Suprapubic skin (tissue), 4 donors: ENCODE measurements at places on chromosomes 7 and 10. TPM values are rescaled to one million over a fixed set of nuclear protein-coding genes. Genes with fewer than 3 reads are reported as not detected.
A peak's percentile ranks its signal among the peaks of the same experiment; 100 is the strongest.

The LRRN3 gene
- 0.51 TPM for total RNA-seq

The AKR1B1 gene
- 13.5 TPM for total RNA-seq

GRCh38 chr7:129373651-129374428 lies 60.4 kb upstream of the STRIP2 start:
- no peak overlapping the region for H3K4me3 ChIP-seq
- H3K27ac ChIP-seq: peak overlapping the region; percentile 26
- no peak for DNase-seq
- H3K4me1 ChIP-seq: peaks cover 14% of the 10 kb centered on the region
- no peaks in the 10 kb centered on the region for H3K27me3 ChIP-seq

DNA sequence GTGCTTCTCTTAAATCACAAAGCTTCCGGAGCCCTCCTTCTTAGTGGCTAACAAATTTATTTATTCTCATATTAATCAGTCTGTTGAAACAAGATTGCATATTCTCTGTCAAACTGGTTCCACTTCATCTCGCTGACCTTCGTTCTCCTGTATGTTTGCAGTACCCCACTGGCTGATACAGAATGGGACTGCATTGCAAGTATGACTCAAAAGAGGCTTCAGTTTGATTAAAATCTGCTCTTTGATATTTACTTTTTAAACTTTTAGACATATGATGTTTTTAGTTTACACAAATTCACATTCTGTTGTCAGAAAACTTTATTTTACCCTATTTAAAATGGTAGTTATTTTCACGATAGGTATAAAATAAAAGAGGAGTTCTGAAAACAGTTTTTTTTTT lies 14.3 kb upstream of the ARHGAP12 start:
- no peak overlapping the region for H3K27ac ChIP-seq
- peaks cover 43% of the 10 kb centered on the region for H3K4me1 ChIP-seq
- no peak overlapping the region for H3K4me3 ChIP-seq
- H3K36me3 ChIP-seq: no peaks in the 10 kb centered on the region
- H3K27me3 ChIP-seq: no peaks in the 10 kb centered on the region

DNA sequence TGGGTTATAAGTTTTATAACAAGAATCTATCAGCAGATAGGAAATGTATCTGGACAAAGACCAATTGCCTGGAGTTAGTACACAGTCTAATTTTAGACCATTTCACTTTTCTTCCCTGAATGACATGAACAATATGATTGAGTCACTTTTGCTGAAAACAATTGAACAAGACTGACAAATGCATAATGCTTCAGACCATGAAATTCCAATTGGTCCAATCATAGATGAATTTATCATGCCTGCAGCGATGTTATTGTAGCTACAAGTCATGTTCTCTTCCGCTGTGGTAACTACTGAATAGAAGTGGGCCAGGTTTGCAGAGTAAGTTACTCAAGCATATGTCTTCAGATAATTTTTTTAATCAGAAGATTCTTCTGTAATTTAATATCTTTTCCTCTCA lies 73.4 kb downstream of the VSTM2A start:
- H3K36me3 ChIP-seq: no peaks in the 10 kb centered on the region
- no peaks in the 10 kb centered on the region for H3K4me1 ChIP-seq
- no peak overlapping the region for H3K27ac ChIP-seq
- H3K4me3 ChIP-seq: no peak overlapping the region
- no peak for DNase-seq
